ENCODE measurements at places on chromosomes 4 and X. TPM values are rescaled to one million over a fixed set of nuclear protein-coding genes. Genes with fewer than 3 reads are reported as not detected.

Gene PNMA5
- total RNA-seq: not detected

Gene TMSB15C
- total RNA-seq: 3.3 TPM

Gene TKTL2
- total RNA-seq: not detected

Gene SPINK2
- total RNA-seq: not detected

Gene IL2
- not detected for total RNA-seq

Gene ASMT
- not detected for total RNA-seq
